ENCODE measurements at places on chromosomes 2 and 18.

DNA sequence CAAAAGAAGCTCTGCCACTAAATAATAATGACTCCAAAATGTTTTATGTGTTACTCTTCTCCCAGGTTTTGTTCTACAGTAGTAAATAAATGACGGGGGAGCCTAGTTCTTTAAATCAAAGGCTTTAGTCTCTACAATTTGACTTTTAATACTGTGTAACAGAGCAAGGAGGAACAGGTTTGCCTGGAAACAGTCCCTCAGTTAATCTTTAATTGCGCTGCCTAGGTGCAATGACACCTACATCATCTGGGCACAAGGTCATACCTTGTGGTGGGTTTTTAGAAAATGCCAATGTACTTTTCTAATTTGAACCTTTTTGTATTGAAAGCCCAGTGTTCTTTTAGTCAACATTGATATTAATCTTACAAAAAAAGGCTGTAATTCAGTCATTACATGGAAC, 287.3 kb upstream of the SETBP1 start:
- DNase-seq: no peak

- no peak for DNase-seq
These were observed 961.3 kb downstream of the SOCS6 start for GRCh38 chr18:71250191-71250590.

GRCh38 chr2:20241973-20242726, 17.2 kb upstream of the SDC1 start:
- no peak for DNase-seq

DNA sequence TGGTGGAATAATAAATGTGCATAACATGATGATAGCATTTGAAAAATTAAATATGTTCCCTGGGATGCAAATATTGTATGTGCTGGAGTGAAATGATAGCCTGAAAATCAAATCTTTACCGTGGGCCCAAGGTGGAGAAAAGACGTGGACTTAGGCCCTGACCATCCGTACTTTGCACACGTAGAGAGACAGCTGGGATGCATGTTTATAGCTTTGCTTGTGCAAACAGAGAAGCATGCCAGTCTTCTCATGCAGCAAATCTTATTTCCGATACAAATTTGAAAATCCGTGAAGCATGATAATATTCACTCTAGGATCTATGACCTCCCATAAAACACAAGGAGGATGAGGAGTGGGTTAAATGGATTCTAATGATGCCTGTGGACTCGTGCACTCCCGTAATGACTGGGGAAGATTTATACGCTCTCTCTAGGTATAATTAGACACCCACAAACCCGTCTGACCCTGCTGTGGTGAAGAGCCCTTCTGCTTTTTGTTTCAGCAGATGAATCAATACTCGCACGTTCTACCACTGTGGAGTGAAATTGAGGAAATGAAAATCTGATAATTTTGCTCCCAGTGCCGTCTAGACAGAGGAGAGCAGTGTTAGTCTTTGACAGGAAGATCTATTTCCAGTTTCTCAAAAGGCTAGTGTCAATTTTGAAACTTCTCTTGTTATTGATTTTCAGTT, 810.3 kb upstream of the SALL3 start:
- DNase-seq: no peak

GRCh38 chr2:111238296-111238695, 117.6 kb downstream of the BCL2L11 start:
- no peak for DNase-seq

DNA sequence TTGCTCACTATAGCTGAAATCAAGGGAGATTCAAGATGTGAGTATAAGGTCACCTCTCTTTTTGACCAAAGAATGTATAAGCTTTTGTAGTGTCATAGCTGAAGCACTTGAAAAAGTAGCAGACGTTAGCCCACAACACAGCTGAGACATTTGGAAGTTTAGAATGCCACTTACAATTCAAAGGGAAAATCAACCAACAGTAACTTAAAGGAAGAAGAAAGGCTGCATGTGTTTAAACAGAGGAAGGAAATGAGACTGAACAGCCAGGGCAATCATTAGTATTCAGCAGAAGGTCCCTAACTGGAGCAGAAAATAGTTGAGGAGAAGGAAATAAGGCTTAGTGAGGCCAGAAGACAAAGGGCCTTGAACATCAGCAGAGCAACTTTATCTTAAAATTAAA, 23.5 kb upstream of the SCG2 start:
- no peak for DNase-seq

GRCh38 chr2:241764275-241765241, 12.1 kb upstream of the GAL3ST2 start:
- DNase-seq: no peak

- DNase-seq: peak; percentile 66
These were observed 43.2 kb upstream of the NOSTRIN start for GRCh38 chr2:168758970-168759820.

All from RKO (cell line).